ENCODE measurements at places on chromosomes 4 and X.

GRCh38 chr4:83219344-83220331 is 65.0 kb downstream of the COQ2 start:
- DNase-seq, result no peak

DNA sequence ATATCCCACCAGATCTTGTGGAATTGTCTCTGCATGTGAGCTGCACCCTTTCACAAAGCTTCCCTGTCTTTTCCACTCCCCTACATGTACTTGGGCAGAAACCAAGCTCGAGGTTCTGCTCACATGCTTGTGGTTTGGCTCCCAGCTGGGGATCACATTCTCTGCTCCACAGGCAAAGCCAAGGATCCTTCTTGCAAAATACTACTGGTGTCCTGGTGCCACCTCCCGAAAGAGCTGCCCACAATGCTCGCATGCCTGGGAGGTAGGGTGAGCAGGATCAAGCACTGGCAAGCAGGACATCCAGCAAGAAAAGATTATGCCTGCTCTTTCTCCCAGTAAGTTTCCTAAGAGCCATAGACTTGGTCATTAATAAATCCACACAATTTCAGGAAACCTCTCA is 45.1 kb upstream of the PPARGC1A start:
- peak; percentile 19 for DNase-seq

- DNase-seq, result no peak
These were observed 16.8 kb downstream of the SH3BP2 start for GRCh38 chr4:2809610-2810180.

DNA sequence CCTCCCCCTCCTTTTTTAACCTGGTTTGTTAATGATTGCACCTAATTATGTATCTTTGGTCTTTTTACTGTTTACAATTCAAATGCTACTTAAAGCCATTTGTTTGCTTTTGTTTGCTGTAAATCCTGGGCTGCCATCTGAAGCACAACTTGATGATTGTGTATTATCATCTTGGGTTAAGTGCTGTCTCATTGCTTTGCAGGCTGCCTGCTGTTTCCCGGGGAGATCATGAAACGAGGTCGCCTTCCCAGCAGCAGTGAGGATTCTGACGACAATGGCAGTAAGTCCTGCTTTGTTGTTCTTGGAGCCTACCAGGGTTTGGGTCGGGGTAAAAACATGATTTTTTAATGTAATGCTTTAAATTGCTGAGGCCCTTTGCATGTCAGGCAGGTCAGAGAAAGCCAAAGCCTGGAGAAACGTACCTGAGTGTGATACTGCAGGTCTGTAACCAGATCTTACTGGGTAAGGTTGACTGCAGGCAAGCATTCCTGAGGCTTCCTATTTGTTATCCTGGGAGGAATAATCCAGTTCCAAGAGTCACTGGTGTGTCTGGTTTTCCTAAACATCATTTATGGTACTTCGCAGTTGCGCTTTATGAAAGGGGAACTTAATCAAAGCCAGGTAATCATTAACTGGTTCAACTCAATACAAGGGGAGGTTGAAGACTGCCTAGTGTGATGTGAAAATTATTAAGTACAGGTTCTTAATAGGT is 22.2 kb downstream of the JADE1 start:
- DNase-seq, result peak; percentile 49

- no peak for DNase-seq
These were observed 107.7 kb upstream of the RPS6KA3 start for GRCh38 chrX:20374450-20374849.

DNA sequence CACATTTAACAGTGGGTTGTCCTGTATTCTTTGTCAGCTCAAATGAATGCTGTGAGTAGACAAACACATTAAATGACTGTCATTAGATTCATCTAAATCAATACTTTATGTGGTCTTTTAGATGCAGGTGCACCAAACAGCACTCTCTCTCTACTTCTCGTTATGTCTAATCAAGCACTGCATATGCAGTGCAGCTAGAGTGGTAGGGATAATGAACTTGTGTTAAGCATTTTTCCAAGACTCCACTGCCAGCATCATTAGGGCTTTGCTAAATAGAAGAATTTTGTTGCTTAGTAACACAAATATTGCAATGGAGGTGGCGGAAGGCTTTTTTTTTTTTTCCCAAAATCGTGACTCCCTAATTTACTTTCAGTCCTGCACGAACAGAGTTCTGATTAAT is 447.0 kb upstream of the GALNT7 start:
- no peak for DNase-seq

GRCh38 chrX:71652405-71652804 is 14.9 kb upstream of the LOC101059915 start:
- DNase-seq, result peak; percentile 64

DNA sequence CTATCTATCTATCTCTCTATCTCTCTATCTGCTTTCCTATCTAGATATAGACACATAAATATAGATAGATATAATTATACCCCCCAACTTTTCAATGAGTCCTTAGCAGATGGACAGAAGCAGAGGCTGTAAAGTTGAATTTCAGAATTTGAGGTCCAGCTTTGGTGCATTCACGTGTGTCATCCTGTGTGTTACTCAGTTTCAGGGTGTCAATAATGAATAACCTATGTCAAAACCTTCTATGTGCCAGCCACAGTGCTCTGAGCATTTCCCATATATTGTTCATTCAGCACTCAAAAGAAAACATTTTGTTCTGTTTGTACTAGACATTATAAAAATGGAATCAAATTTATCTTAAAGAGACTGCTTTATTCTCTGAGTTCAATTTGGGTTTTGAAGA is 310.0 kb downstream of the ARHGAP24 start:
- DNase-seq, result no peak

GRCh38 chrX:155031657-155032056 is 5.0 kb downstream of the FUNDC2 start:
- DNase-seq, result no peak

GRCh38 chrX:140661643-140662042 is 47.9 kb upstream of the LINC00632 start:
- DNase-seq, result no peak

DNA sequence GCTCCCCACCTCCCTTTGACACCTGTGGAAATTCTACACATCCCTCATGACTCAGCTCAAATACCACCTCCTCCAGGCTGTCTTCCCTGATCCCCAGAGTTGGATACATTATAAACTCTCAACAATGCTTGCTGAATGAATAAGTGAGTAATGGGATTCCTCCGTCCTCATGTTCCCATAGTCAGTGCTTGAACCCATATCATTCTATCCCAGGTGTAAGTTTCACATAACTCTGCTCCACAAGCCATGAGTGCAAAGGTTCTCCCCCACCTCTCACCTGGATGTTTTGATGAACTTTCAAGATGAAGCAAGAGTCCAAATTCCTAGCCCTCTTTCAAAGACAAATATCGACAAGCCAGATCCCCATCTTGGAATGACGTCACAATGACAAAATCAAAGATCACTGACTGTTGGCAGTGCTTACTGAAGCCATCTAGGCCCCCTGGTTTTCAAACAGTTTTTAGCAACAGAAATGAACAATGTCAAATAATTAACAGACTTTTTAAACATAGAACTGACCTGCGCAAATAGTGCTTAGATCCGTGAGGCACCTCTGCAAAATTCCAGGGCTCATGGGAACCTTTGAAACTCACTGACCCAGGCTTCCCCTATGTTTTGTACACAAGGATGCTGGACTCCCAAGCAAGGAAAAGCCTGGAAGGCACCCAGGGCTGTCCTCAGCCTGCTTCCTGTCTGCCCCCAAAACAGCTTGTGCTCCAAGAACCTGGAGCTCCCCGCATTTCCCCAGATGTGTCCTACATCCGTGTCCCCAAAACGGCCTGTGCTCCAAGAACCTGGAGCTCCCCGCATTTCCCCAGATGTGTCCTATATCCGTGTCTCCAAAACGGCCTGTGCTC is 4.0 kb downstream of the SLC2A9 start:
- DNase-seq, result peak; percentile 62

GRCh38 chr4:64899563-64899962 is 490.3 kb upstream of the TECRL start:
- no peak for DNase-seq

DNA sequence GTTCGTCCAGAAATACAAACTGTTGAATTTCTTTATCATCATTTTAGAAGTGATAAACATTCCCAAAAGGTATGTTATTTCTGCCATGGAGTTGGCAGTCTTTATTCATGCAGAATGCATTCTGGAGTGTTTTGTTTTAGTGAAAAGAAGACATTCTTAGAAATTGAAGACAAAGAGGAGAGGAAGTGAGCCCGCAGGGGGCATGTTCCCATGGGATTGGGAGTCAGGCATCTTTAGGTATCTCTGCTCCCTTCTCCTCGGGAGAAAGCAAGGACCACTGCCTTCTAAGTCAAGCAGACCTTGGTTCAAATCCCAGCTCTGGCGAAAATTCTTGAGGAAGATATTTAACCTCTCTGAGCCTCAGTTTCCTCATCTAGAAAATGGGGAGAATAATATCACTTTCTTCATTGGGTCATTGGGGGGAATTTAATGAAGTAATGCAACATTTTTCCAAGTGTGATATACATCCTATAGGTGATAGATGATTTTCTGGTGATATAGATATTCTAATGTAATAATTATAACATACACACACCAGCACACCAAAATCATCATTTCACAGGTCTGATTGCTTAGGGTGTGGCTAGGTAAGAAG is 26.5 kb upstream of the CHRNA9 start:
- DNase-seq, result no peak

- DNase-seq, result no peak
These were observed 164.6 kb downstream of the MID1IP1 start for GRCh38 chrX:38965888-38966287.

DNA sequence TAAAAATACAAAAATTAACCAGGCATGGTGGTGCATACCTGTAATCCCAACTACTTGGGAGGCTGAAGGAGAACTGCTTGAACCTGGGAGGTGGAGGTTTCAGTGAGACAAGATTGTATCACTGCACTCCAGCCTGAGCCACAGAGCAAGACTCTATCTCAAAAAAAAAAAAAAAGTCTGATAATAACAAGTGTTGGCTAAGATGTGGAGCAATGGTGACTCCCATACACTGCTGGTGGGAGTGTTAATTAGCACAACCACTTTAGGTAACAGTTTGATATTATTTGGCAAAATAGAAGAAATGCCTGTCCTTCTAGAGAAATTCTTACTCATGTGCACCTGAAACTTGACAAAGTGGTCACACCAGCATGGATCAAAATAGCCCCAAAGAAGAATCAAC is 106.2 kb upstream of the SLC34A2 start:
- no peak for DNase-seq

DNA sequence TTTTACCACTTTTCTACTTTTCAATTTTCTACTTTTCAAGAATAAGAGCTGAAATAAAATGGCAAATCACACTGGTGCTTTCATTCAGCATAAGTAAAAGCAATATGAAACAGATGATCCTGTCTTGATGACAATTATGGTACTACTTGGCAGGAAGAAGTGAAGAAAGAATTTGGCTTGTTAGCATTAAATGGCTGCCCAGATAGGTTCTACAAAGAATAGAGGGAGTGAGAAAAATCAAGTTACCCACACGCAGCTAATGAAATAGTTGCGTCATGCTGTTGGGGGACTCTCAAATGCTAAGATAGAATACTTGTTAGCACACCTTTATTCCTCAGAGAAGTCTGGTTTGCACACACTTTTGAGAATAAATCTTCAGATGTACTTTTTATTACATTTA is 12.5 kb upstream of the LCORL start:
- DNase-seq, result no peak

- DNase-seq, result no peak
These were observed 106.3 kb downstream of the RPA4 start for GRCh38 chrX:96989830-96990571.

DNA sequence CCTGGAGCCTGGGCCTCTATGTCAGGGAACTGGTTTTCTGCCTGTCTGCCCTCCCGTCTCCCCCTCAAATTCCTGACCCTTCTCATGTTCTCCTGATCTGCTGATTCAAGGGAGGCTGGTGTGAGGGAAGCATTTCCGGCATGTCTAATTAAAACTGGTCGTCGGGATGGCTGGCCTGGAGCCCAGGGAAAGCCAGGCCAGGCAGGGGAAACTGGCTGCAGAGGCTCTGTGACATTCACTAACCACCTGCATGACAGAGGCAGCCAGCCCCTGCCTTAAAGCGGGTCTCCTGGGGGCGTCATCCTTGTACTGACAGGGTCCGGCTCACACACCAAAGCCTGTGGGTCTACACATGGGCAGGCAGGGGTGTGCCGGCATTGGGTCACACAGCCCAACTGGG is 35.2 kb downstream of the ABLIM2 start:
- no peak for DNase-seq

GRCh38 chr4:86558797-86559196 is 35.3 kb upstream of the PTPN13 start:
- DNase-seq, result no peak

DNA sequence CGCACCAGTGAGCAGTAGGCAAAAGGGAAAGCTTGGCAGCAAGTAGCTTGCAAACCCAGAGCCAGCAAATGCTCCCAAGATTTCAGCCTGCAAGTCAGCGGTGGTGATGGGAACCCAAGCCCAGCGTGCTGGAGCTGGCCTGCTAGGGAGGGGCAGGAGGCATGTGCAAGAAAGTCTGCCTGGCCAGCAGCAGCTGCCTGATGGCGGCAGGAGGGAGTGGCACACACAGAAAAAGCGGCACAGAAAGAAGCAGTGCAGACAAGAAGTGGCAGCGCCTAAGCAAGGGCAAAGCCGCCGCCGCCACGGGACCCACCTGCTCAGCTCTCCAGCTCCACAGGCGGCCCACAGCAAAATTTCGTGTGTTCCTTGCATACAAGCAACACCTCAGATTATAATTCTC is 1206.5 kb upstream of the PABPC4L start:
- no peak for DNase-seq

GRCh38 chrX:147550217-147550616 is 361.5 kb upstream of the FMR1 start:
- DNase-seq, result peak; percentile 36

GRCh38 chr4:24511371-24512063 is 72.8 kb downstream of the DHX15 start:
- no peak for DNase-seq

GRCh38 chr4:113899271-113900070 is 80.0 kb downstream of the ARSJ start:
- DNase-seq, result no peak

DNA sequence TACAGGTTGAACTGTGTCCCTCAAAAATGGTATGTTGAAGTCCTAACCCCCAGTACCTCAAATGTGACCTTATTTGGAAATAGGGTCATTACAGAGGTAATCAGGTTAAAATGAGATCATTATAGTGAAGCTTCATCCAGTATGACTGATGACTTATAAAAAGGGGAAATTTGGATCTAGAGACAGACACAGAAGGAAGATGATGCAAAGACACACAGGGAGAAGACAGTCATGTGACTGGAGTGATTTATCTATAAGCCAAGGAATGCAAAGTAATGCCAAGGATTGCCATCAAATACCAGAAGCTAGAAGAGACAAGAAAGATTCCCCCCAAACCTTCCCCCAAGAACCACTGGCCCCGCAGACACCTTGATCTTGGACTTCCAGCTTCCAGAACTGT is 155.2 kb downstream of the RBMX2 start:
- no peak for DNase-seq

- DNase-seq, result no peak
These were observed 28.0 kb downstream of the TACC3 start for GRCh38 chr4:1749370-1749769.

- DNase-seq, result no peak
These were observed 1.9 kb downstream of the FAM114A1 start for GRCh38 chr4:38869511-38869910.

All from hepatocyte (in vitro differentiated cells).